ENCODE measurements at places on chromosomes 4 and X. TPM values are rescaled to one million over a fixed set of nuclear protein-coding genes. Genes with fewer than 3 reads are reported as not detected.

The SLC7A11 gene
- 32.0 TPM for total RNA-seq

The MID1IP1 gene
- total RNA-seq: 60.4 TPM

The CENPE gene
- total RNA-seq: 3.9 TPM

The NDNF gene
- total RNA-seq: 0.56 TPM

The MAGEA2B gene
- total RNA-seq: not detected

The COX7B2 gene
- not detected for total RNA-seq

The RIBC1 gene
- total RNA-seq: 0.19 TPM

The SORCS2 gene
- 0.19 TPM for total RNA-seq

The CCDC110 gene
- total RNA-seq: 2.3 TPM

The ZNF157 gene
- 0.28 TPM for total RNA-seq

The CENPI gene
- total RNA-seq: 7.3 TPM

The HMGB3 gene
- total RNA-seq: 20.1 TPM

Data from regular cardiac myocyte (primary cell).